ENCODE measurements at places on chromosomes 7 and 10.
A peak's percentile ranks its signal among the peaks of the same experiment; 100 is the strongest.

DNA sequence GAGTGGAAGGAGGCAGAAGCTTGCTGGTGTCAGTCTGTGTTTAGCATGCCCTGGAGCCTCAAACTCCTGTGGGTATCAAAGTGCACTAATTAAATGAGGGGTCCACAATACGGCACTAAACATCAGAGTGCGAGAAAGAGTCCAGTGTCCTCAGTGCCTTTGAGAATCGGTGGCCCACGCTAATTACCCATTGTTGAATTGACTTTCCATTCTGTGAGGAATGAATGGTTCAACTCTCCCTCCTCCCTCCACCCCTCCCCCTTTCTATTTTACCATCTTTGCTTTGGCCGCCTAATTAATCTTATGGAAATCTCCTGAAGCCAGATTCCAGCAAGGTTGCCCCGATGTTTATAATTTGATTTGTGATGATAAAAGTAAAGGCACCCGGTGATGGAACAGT, 217.8 kb downstream of the TFEC start:
- DNase-seq: no peak

GRCh38 chr10:74145133-74145532, 5.5 kb downstream of the AP3M1 start:
- DNase-seq: no peak

- no peak for DNase-seq
Observed at GRCh38 chr10:46559231-46559671, 2.8 kb upstream of the GPRIN2 start.

- DNase-seq: no peak
Observed at GRCh38 chr7:81624021-81624592, 145.7 kb downstream of the HGF start.

- peak; percentile 26 for DNase-seq
Observed at GRCh38 chr7:139620676-139621344, 97.3 kb downstream of the CLEC2L start.

DNA sequence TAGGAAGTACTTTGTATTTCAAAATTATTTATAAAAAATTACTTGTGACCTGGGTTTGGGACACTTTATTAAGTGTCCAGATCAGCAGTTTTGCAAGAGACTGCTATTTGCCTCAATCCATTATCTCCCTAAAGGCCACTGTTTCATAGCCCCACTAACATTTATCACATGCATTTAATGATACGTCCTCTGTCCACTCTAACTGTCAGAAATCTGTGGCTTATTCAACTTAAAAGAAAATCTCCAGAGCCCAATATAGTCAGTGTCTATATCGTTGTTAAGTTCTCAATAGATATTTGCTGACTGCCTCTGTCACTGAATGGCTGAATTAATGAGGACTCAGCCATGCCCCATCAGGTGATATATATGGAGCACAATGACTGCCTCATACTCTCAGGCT, 553.9 kb upstream of the POM121L12 start:
- no peak for DNase-seq

DNA sequence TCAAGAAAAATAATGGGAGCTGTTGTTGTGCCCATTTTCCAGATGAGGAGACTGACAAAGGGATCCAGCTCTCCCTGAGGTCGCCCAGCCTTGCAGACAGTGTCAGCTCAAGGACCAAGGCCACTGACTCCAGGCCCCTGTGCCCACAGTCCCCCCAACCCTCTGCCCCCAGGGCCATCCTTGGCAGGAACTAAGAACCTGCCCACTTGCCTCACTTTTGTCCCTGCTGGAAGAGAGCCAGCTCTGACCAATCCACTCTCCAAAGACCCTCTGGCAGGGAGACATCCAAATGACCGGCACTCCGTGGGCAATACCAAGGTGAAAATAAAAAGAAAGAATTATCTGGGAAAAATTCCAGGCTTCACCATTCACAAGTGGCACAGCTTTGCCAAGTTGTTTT, 101.3 kb downstream of the TCERG1L start:
- DNase-seq: no peak

DNA sequence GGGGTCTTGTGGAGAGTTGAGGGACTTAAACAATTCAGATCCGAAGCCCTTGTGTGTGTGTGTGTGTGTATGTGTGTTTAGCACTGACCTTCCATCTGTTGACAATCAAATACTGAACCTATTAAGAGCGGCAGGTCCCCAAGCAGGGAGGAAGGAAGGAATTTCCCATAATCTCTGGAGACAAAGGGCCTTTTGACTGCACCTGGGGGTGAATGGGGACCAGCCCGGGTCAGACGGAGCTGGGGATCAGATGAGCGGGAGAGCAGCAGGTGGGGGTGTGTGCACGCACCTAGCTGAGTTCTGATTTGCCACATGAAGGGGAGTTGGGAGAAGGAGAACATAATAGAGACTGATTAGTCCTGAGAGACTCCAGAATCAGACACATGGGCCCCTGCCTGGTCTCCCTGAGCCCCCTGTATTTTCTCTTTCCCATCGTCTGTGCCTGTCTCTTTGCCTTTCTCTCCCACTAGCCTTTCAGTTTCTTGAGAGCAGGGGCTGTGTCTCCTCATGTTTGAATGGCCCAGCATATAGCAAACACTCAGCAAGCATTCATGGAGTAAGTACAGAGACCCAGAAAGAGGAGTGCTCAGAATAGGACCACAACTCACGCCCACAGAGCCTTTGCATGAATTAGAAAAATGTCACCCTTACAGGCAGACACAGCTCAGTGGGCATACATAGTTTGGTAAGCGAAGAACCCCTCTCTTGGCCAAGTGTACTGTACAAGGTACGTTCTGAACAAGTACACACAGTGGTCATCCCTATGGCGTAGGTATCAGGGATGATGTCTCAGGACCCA, 288.3 kb upstream of the HABP2 start:
- DNase-seq: no peak

GRCh38 chr7:37031571-37032257, 307.4 kb upstream of the AOAH start:
- no peak for DNase-seq

GRCh38 chr7:118615-119391, 73.6 kb upstream of the FAM20C start:
- DNase-seq: no peak

DNA sequence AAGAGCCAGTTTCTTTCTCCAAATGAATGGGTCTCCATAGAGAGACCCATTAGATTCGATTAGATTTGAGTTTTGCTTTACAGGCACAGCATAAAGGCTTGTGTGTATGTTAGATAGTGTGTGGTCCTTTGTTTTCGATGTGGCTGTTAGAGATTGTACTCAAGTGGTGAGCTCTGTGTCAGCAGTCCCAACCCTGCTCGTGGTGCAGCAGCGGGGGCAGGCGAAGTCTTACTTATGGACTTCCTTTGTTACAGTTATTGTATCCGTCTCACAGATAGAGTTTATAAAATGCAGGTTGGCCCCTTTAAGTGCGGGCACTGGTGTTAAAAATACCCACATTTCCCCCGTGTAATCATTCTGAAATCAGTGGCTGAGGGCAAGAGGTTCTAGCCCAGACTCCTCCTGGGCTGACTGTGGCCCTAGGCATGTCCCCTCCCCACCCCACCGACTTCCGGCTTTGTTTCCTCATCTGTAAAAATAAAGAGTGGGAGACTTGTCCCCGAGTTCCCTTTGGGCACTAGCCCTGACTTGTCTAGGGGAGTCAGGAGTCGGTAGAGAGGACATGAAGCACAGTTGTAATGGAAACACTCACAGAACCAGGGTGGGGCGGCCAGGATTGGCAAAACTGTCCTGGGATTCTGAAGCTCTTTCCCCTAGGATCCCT, 28.6 kb downstream of the MTURN start:
- DNase-seq: no peak

DNA sequence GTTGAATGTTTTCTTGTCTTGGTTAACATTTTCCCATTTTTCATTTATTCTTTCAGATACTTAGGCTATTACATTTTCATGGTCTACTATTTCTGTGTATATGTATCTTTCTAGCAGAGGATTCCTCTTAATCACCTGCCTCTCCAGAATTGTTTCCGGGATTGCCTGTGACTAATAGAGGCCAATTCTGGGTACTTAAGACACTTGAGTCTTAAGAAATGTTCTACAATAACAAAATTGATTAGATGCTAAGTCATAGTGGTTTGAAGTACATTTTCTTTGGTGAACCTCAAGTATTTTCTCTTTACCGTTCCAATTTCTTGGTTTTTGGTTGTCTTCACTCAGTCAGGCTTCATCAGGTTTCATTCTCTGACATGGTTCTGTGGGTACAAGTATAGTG, 26.4 kb downstream of the BBS9 start:
- no peak for DNase-seq

DNA sequence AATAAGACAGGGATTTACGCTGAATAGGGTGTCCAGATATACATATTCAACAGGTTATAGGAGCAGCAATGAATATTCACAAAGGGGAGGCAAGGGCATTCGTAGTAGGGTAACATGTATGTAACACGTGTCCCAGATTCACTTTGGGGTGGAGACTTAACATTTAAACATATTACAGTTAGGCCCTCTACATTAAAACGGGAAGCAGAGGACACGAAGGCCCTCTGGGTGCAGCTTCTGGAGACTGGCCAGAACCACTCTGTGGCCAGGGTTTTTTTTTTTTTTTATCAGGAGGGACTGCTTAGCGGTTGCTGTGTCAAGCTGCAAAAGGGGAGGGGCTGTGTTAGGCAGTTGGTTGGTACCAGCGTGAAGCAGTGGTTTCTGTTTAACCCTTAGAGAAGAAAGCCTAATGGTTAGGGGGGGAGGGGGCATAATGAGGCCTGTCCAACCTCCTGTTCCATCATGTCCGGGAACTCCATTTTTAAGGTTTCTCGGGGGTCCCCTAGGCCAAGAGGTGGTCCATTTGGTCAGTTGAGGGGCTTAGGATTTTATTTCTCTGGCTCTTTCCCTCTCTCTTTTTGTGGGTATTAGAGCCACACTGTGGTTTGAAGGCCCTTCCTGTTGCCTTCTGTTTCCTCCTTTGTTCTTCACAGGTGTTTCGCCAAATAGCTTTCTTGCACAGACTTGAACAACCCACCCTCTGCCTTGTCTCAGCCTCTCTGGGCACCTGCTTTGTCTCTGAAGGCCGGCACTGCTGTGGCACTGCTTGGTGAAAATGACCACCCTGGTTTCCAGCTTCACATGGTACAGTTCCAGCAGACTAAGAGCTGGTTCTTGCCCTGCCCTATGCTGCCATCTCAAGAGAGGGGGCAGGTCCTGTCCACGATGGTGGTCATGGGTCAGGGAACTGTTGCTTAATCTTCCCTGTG, 26.4 kb downstream of the PRF1 start:
- DNase-seq: no peak

DNA sequence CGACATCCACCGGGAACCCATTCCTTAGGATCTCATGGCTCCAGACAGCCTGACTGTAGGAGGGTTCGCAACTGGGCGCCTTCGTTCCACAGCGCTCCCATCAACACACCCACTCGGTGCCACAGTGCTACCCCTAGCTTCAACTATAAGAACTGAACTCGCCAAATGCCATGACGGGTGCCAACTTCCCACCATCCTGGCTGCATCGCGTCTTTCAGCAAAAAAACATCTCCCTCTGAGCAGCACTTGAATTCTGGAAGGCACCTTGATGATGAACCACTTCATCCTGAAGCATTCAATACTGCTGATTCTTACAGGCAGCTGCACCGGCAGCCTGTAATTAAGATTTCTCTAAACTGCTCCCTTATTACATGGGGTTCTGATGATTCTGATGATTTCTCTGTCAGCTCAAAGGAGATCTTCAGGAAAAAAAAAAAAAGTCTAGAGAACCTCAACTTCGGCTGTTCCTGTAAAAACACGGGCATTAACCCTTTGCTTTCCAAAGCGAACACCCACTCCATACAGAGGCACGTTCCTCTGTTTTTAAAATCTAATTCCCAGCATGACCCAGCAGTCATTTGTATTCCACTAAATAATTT, 1.3 kb downstream of the CYTH3 start:
- no peak for DNase-seq

DNA sequence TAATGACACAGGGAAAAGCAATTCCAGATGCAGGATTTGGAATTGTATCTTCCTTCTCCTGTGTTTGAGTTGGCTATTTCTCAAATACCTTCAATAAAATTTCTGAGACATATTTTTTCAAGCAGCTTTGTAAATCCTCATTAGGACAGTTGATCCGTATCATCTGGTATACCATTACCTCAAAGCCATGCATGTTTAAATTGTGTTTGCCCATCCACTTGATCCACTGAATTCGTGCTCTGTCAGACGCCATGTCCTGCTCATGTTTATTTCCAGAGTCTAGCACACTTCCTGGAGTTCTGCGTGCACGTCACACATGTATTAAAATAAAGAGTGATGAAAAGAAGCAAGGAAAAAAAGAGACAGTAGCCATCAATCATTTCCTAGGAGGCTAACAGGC, 141.8 kb upstream of the CDC14C start:
- DNase-seq: no peak

- DNase-seq: peak; percentile 26
Observed at GRCh38 chr10:21526860-21527597, 1.5 kb upstream of the SKIDA1 start.

GRCh38 chr7:100583132-100584053, 2.5 kb downstream of the LRCH4 start:
- DNase-seq: no peak
